ENCODE measurements at places on chromosomes 11 and 22.

GRCh38 chr22:22865311-22866072 lies 22.1 kb upstream of the IGLL5 start:
- DNase-seq: no peak

DNA sequence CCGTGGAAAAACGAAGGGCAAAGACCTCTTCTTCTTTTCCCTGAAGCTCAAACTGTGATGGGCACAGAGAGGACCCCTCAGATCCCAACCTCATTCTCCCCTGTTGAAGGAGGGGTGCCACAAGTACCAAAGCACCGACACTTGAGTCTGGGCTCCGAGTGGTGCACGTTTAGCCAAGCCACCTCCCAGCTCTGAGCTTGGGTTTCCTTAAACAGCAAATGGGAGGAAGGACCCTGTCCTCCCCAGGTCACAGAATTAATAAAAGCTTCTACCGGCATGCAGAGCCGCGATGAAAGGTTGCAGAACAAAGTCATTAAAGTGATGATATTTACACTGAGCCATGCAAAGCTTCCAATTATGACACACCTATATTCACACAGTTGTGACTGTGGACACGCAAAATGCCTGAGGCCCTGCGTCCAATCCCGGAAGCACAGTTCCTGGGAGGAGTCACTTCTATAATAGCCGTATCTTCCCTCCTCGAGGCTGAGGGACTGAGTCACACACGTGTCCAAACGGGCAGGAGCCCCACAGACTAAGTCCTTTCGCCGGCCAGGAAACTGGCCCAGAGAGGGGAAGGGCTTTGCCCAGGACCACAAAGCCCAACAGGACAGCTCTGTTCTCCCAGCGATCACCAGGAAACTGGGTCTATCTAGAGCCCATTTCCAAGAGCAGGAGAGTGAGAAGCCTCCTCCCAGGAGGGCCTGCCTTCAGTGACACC lies 922 bp upstream of the CSNK1E start:
- peak; percentile 85 for DNase-seq

DNA sequence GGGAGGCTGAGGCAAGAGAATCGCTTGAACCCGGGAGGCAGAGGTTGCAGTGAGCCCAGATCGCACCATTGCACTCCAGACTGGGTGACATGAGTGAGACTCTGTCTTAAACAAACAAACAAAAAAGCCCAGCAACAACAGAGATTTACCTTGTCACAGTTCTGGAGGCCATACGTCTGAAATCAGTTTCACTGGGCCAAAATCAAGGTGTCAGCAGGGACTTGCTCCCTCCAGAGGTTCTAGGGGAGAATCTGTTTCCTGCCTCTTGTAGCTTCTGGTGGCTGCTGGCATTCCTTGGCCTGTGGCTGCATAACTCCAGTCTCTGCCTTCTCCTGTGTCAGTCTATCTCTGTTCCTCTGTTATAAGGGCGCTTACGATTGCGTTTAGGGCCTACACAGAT lies 1.5 kb downstream of the DDX10 start:
- DNase-seq: no peak

DNA sequence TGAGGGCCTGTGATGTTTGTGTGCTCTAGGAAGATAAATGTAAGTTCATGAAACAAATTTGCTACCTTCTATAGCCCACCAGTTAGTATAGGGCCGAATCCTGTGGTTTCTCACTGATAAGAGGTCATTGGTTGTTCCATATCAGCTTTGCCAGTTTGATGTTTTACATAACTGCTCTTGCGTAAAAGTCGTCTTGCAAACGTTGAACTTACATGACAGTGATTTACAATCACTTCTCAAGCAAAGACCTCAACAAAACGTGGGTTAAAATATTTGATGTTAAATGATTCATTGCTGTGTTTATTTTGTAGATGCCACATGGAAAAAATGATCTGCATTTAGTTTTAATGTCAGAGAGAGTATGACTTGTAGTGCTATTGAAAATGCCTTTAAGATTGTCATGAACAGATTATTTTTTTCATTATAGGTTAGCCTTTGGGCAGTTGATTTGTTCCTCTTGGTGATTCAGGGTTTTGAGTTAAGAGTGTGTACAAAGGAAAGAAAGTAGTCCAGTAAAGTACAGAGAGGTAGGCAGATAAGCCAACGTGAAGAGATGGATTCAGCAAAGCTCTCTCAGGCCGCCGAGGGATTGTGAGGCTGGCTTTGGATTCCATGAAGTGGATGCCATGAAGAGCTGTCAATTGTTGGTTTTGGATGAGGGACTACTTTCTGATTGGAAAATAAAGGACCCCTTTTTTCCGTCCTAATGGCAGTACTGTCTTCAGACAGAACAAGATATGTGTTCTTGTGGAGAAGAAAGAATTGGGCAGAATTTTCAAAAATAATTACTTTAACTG lies 2.6 kb downstream of the EWSR1 start:
- no peak for DNase-seq

DNA sequence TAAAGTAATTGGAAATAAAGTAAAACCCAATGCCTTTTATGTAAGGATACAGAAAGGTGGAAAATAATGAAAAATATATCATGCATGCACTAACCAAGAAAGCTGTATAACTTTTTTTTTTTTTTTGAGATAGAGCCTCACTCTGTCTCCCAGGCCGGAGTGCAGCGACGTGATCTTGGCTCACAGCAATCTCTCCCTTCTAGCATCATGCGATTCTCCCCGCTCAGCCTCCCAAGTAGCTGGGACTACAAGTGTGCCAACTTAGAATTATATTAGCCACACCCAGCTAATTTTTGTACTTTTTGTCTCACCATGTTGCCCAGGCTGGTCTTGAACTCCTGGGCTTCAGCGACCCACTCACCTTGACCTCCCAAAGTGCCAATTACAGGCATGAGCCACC lies 4.5 kb downstream of the GGT5 start:
- DNase-seq: no peak

DNA sequence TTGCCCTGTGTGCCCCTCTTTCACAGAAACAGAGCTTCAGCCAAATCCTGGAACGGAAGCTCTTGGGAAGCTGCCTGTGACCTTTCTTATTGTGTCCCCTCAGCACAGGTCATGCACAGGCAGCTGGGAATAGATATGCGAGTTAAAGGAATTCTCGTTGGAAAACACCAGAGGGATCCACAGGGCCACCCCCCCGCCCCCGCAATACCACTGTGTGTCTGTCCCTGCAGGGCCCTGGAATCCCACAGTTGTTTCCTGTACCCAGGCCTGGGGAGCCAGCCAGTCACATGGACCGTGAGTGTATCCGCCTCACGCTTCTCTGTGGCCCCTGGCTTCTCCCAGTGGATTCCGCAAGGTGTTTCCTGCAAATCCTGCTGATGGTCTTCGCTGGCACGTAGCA lies 29.0 kb downstream of the TIMP3 start:
- DNase-seq: no peak

- DNase-seq: peak; percentile 36
These were observed 625 bp downstream of the RFPL2 start for GRCh38 chr22:32204040-32204855.

- DNase-seq: no peak
These were observed 1.4 kb downstream of the TMEM80 start for GRCh38 chr11:696955-697491.

Data from A549 (cell line).